ENCODE measurements at places on chromosomes 1 and 21.

DNA sequence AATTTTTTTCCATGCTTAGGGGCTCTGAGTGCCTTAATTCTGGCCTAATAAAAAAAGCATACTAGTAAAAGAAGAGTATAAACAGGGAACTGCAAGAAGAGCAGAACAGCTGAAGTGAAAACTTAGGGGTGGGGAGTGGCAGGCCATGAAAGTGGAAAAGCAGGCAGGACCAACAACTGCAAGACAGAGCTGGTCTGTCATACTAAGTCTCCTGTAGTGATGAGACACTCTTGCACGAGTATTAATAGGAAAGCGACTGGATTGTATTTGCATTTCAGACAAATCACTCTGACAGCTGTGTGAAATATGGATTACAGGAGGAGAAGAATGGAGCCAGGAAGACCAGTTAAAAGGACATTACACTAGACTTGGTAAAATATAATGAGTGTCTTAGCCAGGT is 449.9 kb downstream of the NUF2 start:
- DNase-seq, result no peak

DNA sequence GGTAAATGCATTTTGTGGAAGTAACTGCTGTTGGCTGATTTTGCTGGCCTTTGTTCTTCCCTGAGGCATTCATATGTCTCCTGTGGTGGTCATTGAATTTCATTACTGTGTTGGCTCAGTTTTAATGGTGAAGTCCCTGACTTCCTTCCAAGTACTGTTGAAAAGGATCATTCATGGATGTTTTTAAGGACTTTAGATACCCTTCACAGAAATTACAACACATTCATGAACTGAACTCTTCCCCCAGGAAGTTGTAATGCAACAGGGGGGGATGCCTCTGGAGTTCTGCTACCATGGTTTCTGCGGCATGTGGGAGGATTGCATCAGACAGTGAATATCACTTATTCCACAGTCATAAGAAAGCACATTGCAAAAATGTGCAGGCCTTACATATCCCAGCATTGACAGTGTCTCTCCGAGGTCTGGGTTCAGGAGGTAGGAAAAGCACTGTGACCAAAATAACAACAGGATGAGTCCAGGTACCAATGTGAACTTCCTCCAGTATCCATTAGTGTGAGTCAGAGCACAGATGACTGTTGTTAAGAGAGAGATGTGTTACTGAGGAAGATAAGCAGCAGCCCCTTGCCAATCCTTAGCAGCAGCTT is 2.1 kb upstream of the RAB3GAP2 start:
- DNase-seq, result no peak

DNA sequence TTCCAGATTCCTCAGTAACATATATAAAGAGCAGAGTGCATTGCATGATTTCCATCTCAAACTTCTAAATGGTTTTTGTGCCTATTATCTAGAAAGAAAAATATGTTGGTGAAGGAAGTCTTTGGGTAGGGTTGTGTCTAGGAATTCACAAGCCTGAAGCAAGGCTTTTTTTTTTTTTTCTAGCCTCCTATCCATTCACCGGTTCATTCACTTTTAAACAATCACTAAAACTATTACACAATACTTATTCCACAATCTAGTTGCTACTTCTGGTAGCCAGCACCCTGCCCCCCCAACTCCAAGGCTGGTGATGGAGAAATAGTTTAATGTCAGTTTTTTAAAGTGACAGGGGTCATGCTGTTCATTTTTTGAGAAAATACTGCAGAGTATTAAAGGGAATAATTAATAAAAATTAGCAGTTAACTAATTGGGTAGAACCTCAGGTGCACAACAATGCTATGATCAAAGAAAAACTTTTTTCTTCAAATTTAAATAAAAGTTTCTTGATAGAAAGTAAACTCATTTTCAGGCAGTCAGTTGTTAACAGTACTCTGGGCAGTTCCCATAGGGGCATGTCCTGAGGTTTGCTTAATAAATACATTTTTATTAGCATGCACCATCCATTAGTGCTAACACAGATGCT is 10.9 kb downstream of the IRF2BP2 start:
- DNase-seq, result no peak

GRCh38 chr1:31736675-31737074 is 27.5 kb downstream of the ADGRB2 start:
- DNase-seq, result no peak

DNA sequence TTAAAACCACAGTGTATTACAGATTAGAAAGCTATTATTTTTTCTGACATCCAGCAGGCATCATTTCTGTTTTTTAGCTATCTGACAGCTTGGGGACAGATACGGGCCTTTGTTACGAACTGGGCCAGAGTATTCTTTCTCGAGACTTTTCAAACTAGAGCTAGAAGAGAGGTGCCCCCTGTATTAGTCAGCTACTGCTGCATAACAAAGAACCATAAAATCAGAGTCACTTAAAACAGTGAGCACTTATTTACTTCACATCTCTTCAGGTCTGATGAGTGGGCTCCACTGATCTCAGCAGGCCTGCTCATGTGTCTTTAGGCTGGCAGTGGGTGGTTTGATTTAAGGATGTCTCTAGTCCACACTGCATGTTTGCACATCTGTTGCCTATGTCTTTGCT is 67.8 kb downstream of the BACH1 start:
- no peak for DNase-seq

DNA sequence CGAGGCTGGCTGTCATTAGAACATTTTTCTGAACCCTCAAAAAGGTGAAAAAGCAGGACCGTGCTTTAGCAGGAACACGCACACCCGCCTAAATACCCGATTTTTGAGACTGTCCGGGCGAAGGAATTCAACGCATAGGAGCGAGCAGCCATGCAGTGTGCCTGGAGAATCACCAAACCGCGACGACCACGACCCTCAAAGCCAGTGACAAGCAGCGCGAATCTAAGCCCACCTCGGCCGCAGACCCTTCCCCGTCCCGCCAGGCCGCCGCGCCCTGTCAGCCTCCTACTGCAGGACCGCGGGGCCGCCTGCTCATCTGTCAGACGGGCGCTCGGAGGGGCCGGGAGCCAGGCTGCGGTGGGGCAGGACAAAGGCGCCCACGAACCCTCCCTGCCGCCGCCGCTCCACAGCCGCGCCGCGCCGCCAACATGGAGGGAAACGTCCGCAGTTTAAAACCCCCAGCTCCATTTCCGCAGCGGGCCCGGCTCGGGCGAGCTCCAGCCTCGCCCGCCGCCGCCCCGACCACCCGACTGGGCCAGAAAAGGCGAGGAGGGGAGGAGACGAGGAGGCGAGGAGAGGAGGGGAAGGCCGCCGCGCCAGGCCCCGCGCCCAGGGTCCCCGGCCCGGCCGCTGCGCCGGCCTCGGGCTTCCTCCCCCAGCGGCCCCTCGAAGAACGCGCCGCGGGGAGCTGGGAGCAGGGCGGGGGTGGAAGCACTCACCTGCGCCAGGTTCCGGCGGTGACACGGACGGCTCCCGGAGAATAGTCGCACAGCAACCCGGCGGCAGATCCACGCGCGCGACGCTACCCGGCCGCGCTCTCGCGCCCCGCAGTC is at the start of gene LBR:
TSS of gene LBR (minus strand) at position 804 of the 833 bp plus-strand sequence. CDS start 3,963 bp downstream, outside the sequence.
- DNase-seq, result no peak

- DNase-seq, result no peak
These were observed 4.2 kb upstream of the PRXL2B start for GRCh38 chr1:2582391-2582790.

DNA sequence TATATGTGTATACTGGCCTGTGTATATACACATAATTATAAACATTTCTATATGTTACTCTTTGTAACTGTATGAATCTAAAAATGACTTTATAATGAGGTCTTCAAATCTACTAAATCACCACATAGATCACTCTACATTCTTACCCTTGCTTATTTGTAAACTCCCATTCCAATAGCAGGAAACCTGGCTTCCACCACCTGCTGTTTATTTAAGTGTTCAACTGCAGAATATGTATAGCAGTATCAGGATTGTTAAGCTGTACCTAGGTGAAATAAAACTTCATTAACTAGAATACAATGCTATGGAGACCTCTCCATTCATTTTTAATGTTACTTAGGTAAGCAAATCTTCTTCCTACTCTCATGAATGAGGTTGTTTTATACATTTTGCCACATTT is 1351.1 kb upstream of the B3GALT2 start:
- no peak for DNase-seq

- DNase-seq, result no peak
These were observed 94.8 kb downstream of the DISC1 start for GRCh38 chr1:231721436-231721835.

- no peak for DNase-seq
These were observed 133.8 kb upstream of the KIAA1614 start for GRCh38 chr1:180778782-180779398.

DNA sequence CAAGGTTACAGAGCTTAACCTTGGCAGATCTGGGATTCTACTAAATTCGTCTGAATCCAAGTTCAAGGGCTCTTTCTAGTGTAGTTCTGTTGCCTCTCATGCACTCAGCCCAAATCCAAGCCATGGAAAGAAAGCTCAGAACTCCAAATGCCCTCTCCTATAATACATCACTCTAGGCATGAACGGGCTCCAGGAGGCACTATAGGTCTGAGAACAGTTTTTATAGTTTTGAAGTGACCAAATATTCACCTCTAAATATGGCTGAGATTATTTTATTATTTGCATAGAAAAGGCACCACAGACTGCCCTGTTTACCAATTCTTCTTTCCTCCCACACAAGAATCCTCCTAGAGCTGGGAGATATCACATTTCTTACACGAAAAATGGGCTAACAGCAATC is 327.9 kb upstream of the BEND5 start:
- no peak for DNase-seq
